ENCODE measurements at places on chromosomes 11 and 22.

DNA sequence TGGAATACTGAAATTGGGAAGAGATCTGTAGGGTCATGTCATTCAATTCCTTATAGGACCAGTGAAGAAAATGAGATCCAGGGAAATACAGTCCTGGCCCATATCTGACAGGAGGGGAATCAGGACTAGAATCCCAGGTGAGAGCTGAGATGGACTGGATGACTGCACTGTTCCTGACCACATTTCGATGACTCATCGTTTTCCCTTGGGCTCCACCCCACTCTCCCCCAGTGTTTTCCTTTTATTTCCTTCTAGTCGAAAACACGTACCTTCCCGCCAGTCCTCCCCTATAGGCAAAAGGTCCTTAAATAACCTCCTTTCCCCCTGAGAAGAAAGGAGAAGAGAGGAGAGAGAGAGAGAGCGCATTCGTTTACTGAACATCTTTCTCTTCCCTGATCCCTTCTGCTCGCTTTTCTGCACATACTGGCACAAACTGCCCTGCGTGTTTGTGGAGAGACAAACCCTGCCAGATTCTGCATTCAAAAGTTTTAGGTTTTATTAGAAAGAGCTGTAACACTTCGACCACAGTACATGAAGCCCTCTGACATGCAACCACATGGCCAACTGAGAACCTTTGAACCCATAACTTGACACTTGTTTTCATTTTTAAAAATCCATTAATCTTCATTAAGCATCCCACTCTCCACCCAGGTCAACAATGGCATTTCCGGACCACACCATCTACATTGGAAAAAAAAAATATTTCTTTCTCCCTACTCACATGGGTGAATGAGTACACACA, 565.7 kb downstream of the METTL15 start:
- DNase-seq = peak; percentile 78

DNA sequence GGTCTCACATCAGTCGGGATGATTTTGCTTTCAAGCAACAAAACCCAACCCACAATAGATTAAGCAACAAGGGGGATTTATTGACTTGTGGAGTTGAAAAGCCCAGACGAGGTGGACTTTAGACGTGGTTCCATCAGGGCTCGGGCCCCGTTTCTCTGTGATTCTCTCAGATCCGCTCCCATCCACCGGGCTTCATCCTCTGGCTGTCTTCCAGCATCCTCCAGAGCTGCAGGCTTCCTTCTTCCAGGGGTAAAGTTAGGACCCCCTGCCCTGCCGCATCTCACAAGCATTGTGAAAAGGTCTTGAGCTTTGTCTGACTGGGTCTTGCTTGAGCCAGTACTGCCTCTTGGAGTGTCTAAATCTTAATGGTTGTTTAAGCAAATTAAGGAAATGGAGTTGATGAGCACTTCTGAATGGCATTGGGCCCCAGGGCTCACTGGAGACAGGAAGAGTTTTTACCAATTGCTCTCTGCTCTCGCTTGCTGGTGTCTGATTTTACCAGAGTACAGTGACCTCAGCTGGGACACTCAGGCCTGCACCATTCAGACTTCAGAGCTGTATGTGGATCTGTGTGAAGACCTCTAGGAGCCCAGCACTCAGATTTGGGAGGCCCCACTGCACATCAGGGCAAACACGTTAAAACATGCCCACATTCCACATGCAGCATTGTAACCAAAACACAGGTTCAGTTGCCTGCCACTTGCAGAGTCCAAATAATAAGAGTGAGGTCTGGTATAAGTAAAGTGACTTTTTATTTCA, 13.5 kb upstream of the FTH1 start:
- no peak for DNase-seq

DNA sequence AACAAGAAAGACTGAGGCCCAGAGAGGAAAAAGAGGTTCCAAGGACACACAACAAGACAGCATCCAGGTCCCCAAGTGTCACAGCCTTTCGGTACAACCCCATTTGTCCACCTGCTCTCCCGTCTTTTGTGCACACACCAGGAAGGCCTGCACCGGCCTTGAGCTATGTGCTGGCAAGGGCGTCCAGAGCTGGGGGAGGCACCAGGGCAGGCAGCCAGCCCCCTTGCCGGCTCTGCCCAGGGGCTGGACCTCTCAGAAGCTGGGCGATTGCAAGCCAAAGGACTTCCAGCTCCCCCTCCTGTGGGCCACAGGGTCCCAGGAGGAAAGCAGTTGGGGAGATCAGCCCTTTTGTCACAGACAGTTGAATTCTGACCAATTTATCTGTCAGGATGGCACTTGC, 210.5 kb downstream of the MN1 start:
- no peak for DNase-seq

- DNase-seq = no peak
Observed at GRCh38 chr22:19097518-19097917, 24.7 kb downstream of the DGCR2 start.

Measured in GM04504 (cell line).